ENCODE measurements at places on chromosomes 2 and 18.

- DNase-seq = no peak
These were observed 392.8 kb downstream of the PTH2R start for GRCh38 chr2:208799397-208799796.

DNA sequence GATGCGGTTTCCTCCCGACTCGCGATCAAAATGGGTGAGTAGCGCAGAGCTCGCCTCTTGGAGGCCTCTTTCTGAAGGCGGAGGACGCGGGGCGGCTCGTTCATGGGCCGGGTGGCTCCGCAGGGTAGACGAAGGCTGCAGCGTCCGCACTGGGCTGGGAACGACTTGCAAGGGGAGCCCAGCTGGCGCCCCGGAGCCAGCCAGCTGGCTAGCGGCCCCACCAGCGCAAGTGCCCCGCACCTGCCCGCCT, 328 bp upstream of the PASK start:
- DNase-seq = no peak

DNA sequence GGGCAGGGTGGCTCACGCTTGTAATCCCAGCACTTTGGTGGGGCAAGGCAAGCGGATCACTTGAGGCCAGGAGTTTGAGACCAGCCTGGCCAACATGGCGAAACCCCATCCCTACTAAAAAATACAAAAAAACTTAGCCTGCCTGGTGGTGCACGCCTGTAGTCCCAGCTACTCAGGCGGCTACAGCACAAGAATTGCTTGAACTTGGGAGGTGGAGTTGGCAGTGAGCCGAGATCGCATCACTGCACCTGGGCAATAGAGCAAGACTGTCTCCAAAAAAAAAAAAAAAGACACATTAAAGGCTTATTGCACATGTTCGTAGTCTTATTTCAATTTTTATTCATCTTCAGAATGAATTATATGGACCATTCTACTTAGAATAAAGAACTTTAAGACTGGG, 110.2 kb downstream of the BMPR2 start:
- DNase-seq = no peak

- DNase-seq = no peak
These were observed 301.7 kb downstream of the PHLPP1 start for GRCh38 chr18:63017076-63017475.

DNA sequence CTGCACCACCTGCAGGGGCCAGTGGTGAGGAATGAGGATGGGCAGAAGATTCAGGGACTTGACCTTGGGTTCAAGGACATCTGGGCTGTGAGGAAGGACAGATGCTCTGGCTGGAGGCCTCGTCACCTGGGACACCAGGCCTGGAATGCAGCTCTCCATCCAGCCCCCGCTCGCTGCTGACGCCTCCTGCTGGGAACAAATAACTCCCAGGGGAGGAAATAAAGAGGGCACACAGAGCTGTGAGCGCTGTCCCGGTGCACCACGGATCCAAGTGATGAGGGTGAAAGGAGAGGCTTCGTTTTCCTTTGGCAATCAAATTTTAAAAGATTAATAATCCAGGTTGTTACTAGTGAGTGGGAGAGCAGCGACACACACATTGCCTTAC, 368.0 kb upstream of the MYT1L start:
- DNase-seq = no peak

DNA sequence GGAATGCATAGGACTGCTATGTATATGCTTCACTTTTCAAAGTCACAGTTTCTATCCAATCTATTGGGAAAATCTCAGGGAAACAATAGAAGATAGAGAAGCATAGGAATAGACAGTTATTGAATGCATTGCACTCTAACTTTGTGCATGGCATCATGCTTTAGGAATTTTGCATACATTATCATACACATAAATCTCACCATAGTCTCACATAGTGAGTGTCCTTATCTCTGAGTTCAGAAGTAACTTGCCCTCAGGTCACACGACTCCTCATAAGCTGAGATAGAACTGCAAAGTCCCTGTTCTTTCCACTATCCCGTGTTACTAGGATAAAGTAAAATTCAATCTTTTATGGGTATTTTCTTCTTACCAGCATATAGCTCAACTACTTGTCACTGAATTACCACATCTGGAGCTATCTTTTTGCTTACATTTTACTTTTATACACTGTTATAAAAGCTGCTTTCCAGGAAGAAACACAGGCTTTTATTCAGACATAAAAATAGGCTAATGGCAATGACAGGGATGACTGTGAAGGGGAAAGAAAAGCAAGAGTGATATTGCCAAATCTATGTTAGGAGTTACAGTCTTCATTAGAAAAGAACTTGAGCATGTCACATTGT, 666.9 kb downstream of the XIRP2 start:
- no peak for DNase-seq

DNA sequence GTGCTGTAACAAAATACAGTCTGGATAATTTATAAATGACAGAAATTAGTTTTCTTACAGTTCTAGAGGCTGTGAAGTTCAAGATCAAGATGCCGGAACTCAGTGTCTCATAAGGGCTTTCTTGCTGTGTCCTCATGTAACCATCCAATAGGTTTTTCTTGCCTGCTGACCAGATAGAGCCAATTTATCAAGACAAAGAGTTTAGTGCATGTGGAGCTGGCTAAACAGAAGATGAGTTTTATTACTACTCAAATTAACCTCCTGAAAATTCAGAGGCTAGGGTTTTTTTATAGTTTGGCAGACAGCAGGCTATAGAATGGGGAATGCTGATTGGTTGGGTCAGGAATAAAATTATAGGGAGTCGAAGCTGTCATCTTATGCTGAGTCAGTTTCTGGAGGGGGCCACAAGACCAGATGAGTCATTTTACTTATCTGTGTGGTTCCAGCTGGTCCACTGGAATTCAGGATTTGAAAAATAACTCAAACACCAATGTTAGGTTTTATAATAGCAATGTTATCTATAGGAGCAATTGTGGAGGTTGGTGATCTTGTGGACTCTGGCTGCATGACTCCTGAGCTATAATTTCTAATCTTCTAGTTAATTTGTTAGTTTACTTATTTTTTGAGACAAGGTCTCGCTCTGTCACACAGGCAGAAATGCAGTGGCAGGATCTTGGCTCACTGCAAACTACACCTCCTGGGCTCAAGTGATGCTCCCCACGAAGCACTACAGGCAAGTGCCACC, 3.2 kb upstream of the PDK1 start:
- DNase-seq = no peak

DNA sequence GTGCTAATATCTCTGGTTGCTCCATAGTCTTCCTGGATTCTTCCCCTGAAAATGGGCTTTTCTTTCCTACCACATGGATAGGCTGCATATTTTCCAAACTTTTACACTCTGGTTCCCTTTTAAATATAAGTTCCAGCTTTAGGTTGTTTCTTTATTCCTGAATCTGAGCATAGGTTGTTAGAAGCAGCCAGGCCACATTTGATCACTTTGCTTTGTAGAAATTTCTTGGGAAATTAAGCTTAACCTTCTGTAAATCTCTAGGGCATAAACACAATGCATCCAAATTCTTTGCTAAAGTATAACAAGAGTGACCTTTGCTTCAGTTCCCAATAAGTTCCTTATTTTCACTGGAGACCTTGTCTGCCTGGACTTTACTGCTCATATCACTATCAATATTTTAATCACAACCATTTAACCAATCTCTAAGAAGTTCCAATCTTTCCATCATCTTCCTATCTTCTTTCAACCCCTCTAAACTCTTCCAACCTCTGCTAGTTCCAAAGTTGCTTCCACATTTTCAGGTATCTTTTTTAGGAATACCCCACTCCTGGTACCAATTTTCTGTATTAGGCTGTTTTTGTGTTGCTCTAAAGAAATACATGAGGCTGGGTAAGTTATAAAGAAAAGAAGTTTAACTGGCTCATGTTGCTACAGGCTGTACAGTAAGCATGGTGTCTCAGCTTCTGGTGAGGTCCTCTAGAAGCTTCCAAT, 389.6 kb upstream of the HS6ST1 start:
- no peak for DNase-seq

DNA sequence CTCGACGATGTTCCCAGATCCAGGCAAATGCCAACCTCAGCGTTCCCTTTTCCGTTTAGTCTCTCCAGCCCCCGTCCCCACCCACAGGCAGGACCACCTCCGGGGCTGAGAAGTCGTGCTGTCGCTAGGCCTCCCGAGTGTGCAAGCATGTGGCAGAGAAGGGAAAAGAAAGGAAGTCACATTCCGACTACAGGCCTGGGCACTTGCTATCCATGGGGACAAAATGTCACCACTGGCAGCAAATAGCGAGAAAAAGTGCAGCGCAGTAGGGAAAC, 420 bp downstream of the PIGN start:
- DNase-seq = no peak

GRCh38 chr2:21043744-21044532, at the start of gene APOB:
Gene APOB, minus strand, starts transcription at chr2:21044073. Its CDS starts 128 bp downstream, at chr2:21043945.
- DNase-seq = peak; percentile 54

- no peak for DNase-seq
These were observed 30.4 kb downstream of the KLF7 start for GRCh38 chr2:207135340-207135739.

DNA sequence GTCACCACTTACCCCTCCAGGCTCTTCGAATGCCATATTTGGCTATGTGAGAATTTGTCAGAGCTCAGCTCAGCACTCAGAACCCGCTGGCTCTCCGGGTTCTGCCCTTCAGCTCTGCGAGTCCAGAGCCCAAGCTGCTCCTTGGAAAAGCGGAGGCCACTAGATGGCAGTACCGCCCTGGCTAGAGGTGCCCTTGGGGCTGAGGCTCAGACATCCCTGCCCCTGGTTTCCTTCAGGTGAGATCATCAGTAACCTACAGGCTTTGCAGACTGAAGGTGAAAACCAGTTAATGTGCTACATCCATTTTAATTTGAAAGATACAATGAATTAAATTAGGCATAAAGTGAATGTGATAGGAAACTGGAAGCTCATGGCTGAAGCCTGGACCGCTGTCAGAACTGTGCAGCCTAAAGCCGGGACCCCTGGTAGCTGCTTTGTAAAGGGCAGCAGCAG, 285.6 kb downstream of the AGAP1 start:
- DNase-seq = peak; percentile 78

- no peak for DNase-seq
These were observed 29.2 kb downstream of the EPAS1 start for GRCh38 chr2:46326231-46326980.

- DNase-seq = no peak
These were observed 440.5 kb downstream of the SETBP1 start for GRCh38 chr18:45121146-45121545.

GRCh38 chr2:230956827-230957755, 32.0 kb upstream of the GPR55 start:
- peak; percentile 84 for DNase-seq

DNA sequence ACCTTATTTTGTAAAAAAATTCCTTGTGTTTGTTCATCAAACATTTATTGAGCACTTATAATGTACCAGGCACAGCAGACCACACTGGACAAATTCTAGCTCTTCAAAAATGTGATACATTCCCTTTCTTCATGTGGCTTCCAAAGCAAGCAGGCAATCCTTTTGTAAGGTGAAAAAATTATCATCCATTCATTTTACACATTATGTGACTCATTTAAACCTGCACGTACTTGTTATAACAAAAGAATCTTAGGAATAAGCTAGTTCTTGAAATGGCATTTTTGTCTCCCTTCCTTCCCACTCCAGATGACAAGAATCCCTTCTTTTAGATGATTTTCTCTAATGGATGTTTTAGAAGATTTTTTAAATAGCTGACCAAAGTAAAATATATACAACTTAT, 104.6 kb downstream of the KLF7 start:
- DNase-seq = no peak

GRCh38 chr2:230700447-230700846, 12.2 kb upstream of the CAB39 start:
- no peak for DNase-seq

DNA sequence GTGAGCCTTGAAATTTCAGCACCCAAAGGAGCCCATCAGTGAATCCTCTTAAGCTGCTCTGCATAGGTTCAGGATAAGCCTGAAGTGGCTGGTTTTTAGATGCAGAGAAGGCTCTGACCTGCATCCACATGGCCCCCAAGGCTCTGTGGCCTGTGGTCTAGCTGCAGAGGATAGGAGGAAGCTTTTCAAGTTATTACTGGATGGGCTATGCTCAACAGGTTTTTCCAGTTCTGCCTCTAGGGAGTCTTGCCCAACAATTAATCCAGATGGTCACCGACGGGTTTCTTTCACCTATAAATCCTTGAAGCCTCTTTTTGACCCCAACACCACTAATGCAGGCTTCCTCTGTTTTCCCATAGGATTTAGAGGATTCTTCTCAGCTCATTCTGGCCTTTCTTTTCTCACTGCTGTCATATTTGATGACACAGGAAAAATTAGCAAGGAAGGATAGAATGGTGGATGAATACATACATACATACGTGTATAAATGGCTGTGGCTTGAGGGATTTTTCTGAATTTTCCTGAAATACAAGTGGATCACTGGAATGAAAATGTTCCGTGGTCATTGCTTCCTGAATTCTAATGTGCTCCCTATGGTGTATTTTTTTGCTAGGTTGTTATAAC, 52.2 kb upstream of the BCL2L11 start:
- DNase-seq = no peak

DNA sequence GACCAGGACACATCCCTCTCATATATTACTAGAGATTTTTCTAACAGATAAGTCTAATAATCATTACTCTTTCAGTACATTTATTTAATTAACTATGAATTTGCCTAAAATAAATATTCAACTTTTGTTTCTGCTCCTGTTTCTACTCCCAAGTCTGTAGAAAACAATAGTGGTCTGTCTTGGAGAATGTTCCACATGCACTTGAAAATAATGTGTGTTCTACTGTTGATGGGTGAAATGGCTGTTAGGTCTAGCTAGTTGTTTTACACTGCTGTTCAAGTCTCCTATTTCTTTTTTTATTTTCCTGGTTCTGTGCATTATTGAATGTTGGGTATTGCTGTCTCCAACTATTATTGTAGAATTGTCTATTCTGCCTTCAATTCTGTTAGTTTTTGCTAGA, 47.2 kb downstream of the SPOPL start:
- no peak for DNase-seq

- DNase-seq = no peak
These were observed 594.0 kb downstream of the ERBB4 start for GRCh38 chr2:211944572-211944971.

GRCh38 chr2:133326652-133327397, 241.4 kb downstream of the NCKAP5 start:
- no peak for DNase-seq

- no peak for DNase-seq
These were observed 11.5 kb upstream of the DIPK1C start for GRCh38 chr18:74468547-74469061.

DNA sequence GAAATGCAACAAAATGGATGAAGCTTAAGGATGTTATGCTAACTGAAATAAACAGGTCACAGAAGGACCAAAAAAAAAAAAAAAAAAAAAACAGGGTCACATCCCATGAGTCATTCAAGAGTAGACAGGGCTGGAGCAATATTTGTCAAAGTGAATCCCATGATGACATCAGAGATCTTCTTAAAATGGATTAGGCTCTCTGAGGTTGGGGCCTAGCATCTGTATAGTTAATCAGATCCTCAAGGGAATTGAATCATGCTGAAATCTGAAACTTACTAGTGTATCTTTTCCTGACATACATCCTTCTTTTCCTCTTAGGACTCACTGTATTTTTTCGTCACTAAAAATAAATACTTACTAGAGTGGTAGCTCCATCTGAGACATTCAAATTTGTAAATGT, 380.6 kb upstream of the NXPH2 start:
- DNase-seq = no peak

- no peak for DNase-seq
These were observed 204.2 kb downstream of the TPGS2 start for GRCh38 chr18:36624451-36625167.

- no peak for DNase-seq
These were observed 172.7 kb upstream of the FHL2 start for GRCh38 chr2:105571445-105571987.

All from aorta (tissue), 5 donors.